ENCODE measurements at places on chromosomes 16 and 17.
A peak's percentile ranks its signal among the peaks of the same experiment; 100 is the strongest.

GRCh38 chr17:9339958-9340357 is 235.7 kb downstream of the STX8 start:
- no peak for DNase-seq

- DNase-seq = no peak
These were observed 61.6 kb downstream of the GNA13 start for GRCh38 chr17:64994781-64995538.

DNA sequence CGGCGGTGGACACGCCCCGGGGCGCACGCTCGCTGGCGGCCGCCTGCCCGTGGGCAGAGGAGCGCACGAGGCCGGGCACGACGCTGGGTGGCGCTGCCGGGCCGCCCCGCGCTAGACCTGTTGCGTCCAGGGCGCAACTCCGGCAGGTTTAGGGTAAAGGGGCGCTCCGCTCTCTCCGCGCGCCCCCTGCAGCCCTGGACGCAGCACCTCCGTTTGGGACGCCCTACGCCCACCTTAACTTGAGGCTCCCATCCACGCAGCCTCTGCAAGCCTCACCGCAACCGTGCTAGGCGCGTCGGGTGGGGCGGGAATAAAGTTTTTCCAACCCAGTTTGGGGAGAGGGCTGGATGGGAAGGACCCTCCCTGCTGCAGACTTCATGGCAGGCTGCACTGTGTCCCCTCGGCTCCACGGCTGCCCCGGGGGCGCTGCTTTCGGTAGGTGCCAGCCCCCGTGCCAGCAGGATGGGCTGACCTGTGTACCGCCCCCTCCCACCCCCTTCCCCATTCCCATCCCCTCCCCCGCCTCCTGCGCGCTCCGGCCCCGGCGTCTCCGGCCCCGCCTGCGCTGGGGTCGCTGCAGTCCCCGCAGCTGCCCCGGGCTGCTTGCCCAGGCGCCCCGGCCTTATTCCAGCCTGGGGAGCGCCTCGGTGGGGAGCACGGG is at the start of gene SYT17:
Gene SYT17 (plus strand): TSS at position 531 of the 661 bp plus-strand sequence. CDS start 407 bp downstream, outside the sequence.
- peak; percentile 86 for DNase-seq

DNA sequence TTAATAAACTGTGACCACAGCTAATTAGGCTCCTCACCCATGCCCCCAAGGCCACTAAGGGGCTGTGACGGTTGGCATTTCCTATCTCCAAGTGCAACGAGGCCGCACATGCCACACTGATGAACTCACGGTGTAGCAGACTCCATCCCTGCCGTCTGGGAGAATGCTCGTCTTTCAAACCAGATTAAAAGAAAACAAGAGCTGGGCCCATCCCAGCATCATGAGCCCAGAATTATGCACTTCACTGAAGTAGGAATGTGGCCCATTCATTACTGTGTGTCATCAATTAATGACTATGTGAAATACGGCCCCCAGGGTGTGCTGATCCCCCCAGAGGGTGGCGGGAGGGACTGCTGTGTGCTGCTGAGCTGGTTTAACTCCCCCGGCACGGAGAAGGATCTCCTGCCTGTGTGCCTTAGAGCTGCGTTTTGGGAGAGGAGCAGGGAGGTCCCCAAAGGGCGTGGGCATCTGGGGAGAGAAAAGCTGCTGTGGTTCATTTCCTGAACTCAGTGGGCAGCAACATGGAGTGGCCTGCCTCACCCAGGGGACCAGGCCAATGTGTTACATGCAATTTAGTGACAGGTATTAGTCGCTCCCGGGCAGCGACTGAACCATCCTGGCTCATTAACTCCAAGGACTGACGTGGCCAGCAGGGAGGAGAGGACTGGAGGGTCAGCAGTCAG is 194.5 kb downstream of the FOXL1 start:
- DNase-seq = no peak

DNA sequence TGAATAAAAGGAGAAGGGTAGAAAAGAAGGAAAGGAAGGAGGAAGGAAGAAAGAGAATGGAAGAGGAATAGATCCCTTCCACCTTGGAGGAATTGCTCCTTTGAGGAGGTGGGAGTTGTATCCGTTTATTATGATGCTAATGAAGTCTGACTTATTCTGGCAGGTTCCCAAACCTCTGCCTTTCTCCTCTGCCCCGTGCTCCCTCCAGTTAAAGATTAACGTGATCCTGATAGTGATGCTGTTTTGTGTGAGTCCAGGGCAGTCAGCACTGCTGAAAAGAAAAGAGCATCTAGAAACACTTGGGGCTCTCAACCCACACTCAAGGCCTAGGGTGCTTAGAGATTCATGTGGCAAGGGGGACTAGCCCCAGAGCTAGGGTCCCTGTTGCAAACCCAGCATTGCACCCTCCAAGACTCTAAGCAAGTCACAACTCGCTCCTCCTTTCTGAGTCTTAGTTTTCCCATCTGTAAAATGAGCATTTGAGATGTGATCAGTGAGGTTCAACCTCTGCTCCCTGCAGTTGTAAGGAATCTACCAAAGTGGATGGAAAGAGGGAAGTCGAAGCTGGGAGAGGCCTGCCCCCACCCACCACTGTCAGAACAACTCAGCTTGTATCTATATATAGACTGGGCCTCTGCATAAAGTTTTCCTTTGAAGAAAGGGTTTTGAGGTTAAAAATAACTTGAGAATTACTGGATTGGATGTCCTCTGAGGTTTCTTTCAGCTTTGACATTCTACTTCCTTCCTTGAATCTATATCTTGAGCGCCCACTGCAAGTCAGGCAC is 46.9 kb upstream of the TMEM132E start:
- DNase-seq = no peak

DNA sequence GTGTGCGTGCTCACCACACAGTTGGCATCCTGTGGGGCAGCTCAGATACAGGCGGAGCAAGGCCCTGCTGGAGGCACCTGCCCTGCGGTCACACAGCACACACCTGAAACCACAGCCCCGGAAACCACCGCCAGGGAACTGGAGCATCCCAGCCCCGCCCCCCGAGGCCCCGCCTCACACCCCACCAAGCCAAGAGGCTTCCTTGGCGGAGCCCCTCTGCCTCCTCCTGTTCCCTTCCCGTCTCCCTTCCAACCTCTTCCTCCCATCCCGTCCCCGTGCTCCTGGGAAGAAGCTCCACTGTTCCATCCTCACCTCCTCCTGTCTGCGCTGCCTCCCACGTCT is 205.5 kb downstream of the NTN1 start:
- DNase-seq = peak; percentile 54

- DNase-seq = no peak
These were observed 6.8 kb downstream of the SLC6A2 start for GRCh38 chr16:55662644-55663031.

DNA sequence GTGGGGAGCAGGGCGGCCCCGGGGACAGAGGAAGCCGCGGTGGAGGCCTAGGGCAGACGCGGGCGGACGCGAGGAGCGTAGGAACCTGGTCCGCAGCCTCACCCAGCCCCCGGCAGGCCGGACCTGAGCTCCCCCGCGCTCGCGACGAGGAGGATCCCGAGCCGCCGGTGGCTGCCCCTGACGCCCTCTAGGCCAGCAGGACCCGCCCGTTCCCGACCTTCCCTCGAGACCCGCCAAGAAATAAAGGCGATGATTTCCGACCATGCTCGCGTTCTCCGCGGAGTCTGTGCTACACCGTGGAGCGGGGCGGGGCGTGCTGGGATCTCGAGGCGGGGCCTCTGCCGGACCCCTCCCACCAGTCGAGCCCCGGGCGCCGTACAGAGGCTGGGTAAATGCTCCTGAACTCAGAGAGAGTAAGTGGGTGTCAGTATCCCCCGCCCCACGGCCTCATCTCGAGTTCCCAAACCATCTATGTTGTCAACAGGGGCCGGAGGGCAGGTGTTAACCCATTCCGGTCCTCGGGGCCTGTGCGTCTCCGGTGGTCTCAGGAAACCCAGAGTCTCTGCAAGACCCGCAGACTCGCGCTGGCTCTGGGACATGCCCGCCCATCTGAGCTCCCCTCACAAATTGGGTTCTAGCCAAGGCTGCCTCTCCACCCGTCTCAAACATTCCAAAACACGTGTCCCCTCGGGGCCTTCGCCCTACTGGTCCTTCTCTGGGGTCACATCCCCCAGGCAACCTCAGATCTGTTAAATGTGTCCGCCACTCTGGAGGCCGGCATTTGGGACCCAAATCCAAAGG is 13.7 kb downstream of the SYCE1L start:
- peak; percentile 59 for DNase-seq

- DNase-seq = no peak
These were observed 69.8 kb downstream of the MRTFB start for GRCh38 chr16:14140923-14141322.

DNA sequence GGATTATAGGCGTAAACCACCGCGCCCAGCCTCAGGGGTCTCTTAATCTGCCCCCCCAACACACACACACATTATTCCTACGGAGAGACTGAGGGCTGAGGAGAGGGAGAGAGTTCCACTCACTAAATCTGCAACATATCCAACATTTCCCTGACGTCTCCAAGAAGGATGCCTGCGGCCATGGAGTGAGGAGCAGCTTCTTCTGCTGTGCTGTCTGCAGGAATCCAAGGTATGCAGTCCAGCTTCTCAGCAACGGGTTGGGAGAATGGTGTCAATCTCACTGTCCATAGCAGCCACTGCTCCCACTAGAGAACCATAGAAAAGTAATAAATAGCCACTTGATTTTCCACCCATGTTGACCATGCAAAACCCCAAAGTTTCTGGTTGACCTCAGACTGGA is 5.1 kb upstream of the PLXDC1 start:
- DNase-seq = no peak

GRCh38 chr17:32461853-32462617 is 17.7 kb downstream of the PSMD11 start:
- DNase-seq = no peak

GRCh38 chr16:59988591-59988990 is 1254.5 kb upstream of the GOT2 start:
- DNase-seq = no peak

- DNase-seq = no peak
These were observed 23.6 kb downstream of the NTN1 start for GRCh38 chr17:9044772-9045463.

GRCh38 chr17:64579917-64580316 is 73.1 kb downstream of the CEP95 start:
- no peak for DNase-seq

DNA sequence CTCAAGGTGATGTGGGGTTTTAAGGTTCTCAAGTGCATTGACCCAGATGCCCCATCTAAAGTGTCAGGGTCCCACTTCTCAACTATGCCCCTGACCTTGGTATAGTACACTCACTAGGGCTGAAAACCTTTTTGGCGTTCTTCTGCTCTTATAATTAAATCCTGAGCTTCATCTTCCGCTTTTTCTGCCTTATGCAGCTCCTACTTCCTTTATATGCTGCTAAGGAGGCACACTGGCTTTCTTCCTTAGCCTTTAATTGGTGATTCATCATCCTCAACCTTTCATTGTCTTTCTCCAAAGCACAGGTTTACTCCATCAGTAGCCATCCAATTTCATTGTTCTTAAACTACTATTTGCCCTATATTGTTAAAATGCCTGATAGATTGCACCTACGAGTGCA is 5.3 kb upstream of the NF1 start:
- no peak for DNase-seq

DNA sequence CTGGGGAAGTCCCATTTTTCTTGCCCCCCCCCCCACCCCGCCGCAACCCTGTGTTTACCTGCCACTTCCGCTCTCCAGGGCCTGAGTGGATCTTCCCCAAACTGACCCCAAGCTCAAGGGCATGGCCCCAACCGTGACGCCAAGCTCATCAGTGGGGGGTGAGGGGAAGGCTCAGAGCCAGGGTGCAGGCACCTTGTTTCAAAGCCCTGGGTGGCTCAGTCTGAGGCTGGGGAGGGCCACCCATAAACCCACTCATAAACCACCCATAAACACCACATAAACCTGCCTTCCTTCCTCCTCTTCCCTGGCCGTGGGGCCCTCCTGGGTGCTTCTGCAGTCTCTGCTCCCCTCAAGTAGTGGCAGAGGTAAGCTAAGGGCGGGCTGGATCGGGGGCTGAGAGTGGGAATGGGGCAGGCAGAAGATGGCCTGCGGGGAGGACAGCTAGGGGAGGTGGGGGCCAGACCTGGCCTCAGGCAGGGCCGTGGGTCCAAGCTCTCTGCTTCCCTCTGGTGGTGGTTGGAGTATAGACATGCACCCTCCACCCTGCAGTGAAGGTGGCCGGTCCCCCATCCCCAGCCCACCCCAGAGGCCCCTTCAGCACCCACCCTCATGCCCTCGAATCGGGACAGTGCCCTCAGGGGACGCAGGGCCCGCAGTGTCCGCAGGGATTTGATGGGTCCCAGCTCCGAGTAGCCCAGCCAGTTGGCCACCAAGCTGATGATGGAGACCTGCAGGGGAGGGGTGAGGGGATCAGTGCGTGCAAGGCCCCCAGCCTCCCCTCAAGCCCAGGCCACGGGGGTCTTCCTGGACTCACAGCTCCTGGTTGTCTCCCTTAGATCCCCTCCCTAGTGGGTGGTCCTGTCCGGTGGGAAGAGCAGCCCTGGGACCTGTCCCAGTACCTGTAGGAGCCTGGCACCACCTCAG is 14.6 kb upstream of the CD79B start:
- peak; percentile 70 for DNase-seq

DNA sequence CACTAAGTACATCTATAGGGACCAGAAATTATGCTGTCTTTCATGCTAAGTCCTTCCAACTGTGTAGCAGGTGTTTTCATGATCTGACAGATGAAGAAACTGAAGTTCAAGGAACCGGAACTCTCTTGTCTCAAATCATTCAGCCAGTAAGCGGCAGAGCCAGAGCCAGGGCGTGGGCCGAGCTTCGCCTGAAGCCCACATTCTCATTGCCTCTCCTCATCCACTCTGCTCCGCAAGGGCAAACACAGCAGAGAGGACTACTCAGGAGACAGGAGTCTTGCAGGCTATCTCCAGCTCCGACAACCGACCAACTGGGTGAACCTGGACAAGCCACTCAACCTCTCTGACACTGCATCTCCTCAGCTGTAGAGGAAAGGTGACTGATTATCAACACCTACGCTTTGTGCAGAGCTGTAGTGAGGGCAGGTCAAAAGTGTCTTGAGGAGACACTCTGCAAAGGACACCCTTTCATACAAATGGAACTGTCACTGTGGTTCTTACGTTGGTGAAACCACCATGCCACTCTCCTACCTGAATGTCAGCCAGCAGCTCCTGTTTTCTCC is 72.9 kb downstream of the CYTH1 start:
- DNase-seq = peak; percentile 84

DNA sequence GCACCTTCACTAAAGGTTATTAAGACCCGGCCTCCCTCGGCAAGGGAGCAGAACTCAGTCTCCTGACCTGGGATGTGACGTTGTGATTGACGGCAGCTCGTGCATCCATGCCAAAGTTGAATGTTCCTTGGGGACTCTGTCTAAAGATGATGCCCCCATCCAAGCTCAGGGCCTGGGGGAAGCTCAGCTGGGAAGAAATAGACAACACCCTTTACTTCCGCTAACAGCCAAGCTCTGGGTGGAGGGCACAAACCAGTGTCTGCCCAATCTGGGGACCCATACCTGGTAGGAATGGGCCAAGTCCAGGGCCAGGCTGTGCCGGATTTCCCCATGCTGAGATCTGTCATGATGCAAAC is 95.4 kb downstream of the RMI2 start:
- no peak for DNase-seq

All from GM06990 (cell line).